ENCODE measurements at places on chromosomes 2 and 18. TPM values are rescaled to one million over a fixed set of nuclear protein-coding genes. Genes with fewer than 3 reads are reported as not detected.

Gene CLEC4F
- not detected for total RNA-seq

Gene SPC25
- total RNA-seq = 3.6 TPM

Gene MAP3K19
- not detected for total RNA-seq

Gene MC2R
- total RNA-seq = not detected

Gene NPC1
- 90.3 TPM for total RNA-seq

Gene WDR75
- total RNA-seq = 59.9 TPM

Gene UPP2
- not detected for total RNA-seq

Gene ZNF396
- total RNA-seq = 0.65 TPM

Gene SP140
- total RNA-seq = under 0.01 TPM

Gene DSG1
- not detected for total RNA-seq

Gene GRP
- total RNA-seq = not detected

Gene CYP27C1
- not detected for total RNA-seq

Gene CREB1
- 25.5 TPM for total RNA-seq

Gene MAPK4
- not detected for total RNA-seq

Gene CROCC2
- not detected for total RNA-seq

Gene ALKAL2
- not detected for total RNA-seq

Gene IAH1
- total RNA-seq = 54.3 TPM

Gene NDC80
- 11.9 TPM for total RNA-seq

Gene SERPINB12
- not detected for total RNA-seq

Gene KCNIP3
- total RNA-seq = 2.3 TPM

Gene FN1
- 24,089 TPM for total RNA-seq

Gene EDAR
- total RNA-seq = not detected

Gene PJVK
- total RNA-seq = 2.1 TPM

Gene GBX2
- not detected for total RNA-seq

Gene CHST9
- not detected for total RNA-seq

Gene NEU2
- total RNA-seq = not detected

Gene RNASEH1
- 47.5 TPM for total RNA-seq

Gene RAPGEF4
- 2.7 TPM for total RNA-seq

Gene HK2
- 62.4 TPM for total RNA-seq

Gene CAPN14
- 0.14 TPM for total RNA-seq

Gene WDR12
- total RNA-seq = 56.6 TPM

Gene NETO1
- total RNA-seq = 0.74 TPM

Gene LRRFIP1
- 46.3 TPM for total RNA-seq

Gene CPLX4
- not detected for total RNA-seq

Gene TEKT4
- total RNA-seq = not detected

Gene LYG1
- total RNA-seq = 0.14 TPM

Gene AKAIN1
- total RNA-seq = not detected

Gene ATP8B1
- total RNA-seq = 9.5 TPM

Gene PPP1R1C
- total RNA-seq = 0.28 TPM

Gene PLB1
- 1.1 TPM for total RNA-seq

Gene BAZ2B
- total RNA-seq = 54.9 TPM

Gene PSMA8
- not detected for total RNA-seq

Gene TPO
- total RNA-seq = not detected

Gene TNS1
- 173 TPM for total RNA-seq

Gene AGXT
- not detected for total RNA-seq

Gene MREG
- 2.7 TPM for total RNA-seq

Gene REEP1
- total RNA-seq = 0.18 TPM

Gene CABLES1
- 2.7 TPM for total RNA-seq

Gene NOSTRIN
- total RNA-seq = not detected

Gene FOXI3
- not detected for total RNA-seq

All from smooth muscle cell of the umbilical artery (primary cell).